ENCODE measurements at places on chromosomes 4 and X.

GRCh38 chr4:7985891-7986441, 46.3 kb upstream of the AFAP1 start:
- DNase-seq: no peak

- DNase-seq: peak; percentile 39
Observed at GRCh38 chrX:118802857-118803256, 20.8 kb upstream of the ZCCHC12 start.

GRCh38 chrX:122445466-122445865, 738.6 kb upstream of the GRIA3 start:
- DNase-seq: no peak

GRCh38 chr4:102400898-102401297, 55.6 kb upstream of the SLC39A8 start:
- no peak for DNase-seq

DNA sequence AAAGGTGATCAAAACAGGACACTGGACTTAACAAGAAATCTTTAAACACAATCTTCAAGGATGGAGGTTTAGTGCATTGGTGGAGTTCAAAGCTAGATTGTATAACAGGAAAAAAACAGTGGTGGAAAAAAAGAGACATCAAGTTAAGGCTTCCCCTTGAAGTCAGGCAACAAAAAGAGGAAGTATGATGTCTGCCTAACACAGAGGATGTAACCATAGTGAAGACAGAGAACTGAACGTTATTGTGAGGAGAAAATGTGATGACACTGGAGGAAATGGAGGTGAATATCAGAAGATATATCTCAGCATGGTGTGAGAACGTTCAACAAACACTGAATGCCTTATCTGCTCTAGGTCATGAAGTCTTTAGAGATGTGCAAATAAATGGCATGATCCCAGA, 192.4 kb upstream of the AR start:
- no peak for DNase-seq

GRCh38 chr4:109745830-109746229, 16.0 kb upstream of the PLA2G12A start:
- no peak for DNase-seq
